Foreskin melanocyte (primary cell): ENCODE measurements at places on chromosomes 16 and 17.

- no peak for DNase-seq
Observed at GRCh38 chr16:23072084-23072599, 77.1 kb downstream of the USP31 start.

GRCh38 chr17:57257195-57257894 is 1.0 kb downstream of the MSI2 start:
- no peak for DNase-seq

DNA sequence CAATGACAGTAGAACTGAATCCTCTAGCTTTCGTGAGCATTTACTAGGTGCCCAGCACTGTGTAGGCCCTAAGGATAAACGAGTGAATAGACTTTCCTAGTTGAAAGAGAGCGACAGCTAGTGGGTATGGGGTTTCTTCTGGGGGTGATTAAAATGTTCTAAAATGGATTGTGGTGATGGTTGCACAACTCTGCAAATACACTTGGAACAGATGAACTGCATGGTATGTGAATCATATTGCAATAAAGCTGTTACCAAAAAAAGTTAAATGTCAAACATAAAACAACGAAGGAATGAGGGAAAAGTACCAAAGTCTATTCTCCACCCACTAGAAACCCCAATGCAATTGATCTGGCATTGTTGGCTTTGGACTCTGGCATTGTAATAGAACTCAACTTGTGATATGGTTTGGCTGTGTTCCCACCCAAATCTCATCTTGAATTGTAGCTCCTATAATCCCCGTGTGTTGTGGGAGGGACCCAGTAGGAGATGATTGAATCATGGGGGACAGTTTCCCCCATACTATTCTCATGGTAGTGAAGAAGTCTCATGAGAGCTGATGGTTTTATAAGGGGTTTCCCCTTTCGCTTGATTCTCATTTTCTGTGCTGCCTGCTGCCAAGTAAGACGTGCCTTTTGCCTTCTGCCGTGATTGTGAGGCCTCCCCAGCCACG is 70.5 kb downstream of the MARF1 start:
- DNase-seq = no peak

- no peak for DNase-seq
Observed at GRCh38 chr16:49619811-49620157, 236.1 kb downstream of the ZNF423 start.

DNA sequence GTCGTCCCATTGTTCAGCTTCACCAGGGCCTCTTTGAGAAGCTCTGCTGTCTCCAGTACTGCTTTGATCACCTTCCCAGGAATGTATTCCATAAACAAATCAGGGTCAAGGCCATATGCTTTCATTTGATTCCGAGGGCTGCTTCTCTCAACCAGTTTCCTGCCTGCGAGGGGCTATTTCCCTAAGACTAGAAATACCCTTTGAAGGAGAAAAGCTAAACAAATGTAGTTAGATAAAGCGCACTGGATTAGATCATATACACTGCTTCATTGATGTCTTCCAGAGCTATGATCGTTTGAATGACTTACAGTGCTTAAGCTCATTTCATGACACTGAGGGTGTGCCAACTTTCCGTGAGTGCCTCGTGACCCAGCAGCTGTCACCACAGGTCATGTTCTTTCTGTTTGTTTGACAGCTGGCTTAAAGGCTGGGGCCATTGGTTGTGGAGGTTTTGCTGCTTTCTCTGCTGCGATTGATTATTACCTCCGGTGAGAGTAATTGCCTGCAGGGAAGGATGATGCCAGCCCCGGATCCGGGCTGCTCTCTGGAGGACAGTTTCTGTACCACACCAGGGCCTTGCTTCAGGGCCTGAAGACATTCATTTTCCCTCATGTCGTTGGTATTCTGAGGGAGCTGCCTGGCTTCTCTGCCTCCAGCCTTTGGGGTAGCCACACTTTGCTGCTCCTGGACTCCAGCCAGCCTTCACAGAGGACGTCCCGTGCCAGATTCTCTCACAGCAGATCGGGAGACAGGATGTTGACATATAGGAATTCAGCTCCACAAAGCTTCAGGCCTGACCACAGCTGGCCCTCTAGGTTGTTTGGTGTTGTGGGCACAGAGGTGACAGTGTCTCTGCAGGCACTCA is 3.9 kb downstream of the TIMM22 start:
- peak; percentile 81 for DNase-seq

GRCh38 chr16:69932691-69933392 is 18.3 kb upstream of the CLEC18A start:
- DNase-seq = no peak

DNA sequence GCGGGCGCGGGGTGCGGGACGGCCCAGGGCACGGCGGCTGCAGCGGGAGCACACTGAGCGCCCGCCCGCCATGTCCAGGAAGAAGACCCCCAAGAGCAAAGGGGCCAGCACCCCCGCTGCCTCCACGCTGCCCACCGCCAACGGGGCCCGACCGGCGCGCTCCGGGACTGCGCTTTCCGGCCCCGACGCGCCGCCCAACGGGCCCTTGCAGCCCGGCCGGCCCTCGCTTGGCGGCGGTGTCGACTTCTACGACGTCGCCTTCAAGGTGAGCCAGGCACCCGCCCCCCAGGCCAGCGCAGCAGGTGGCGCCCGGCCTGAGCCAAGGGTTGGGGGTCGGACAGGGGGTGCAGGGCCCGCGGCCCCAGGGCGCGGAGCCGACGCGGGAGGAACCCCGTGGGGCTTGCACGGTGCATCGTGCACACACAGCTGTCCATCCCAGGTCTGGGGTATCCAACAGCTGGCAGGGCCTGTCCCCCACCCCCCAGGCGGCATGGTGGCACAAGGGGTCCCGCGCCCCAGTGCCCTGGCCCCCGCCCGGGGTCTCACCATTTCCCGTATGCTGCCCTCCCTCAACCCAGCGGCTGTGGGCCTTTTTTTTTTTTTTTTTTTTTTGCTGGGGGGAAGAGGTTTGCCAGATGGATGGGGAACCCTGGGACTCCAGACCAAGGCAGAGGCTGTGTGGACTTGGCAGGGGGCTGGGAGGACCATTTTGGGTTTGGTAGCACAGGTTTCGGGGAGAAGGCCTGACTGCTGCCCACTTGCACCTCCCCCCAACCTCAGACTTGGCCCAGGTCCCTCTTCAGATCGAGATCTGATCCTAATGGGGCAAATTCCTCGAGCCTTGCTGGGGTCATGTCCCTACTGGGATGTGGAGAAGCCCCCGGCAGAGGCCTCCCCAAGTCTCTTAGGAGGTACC is 547 bp downstream of the RAB26 start:
- no peak for DNase-seq

DNA sequence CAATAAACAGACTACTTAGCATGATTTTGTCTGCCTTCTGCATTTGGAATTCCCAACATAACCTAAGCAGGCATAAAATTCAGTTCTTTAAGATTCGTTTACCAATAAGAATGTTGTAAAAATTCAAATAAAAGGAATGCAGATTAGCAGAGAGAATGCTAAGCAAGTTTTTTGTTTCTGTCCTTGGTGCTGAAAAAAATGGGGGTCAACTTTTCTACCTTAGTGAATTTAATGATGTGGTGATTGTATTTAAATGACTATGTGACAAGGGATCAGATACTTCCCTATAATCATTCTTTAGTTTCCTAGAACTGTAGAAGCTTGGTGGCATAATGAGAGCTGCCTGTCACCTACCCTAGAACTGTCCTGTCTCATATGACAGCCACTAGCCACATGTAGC is 159.5 kb downstream of the RBFOX1 start:
- DNase-seq = no peak

GRCh38 chr17:27741971-27742575 is 58.3 kb downstream of the NOS2 start:
- DNase-seq = no peak

DNA sequence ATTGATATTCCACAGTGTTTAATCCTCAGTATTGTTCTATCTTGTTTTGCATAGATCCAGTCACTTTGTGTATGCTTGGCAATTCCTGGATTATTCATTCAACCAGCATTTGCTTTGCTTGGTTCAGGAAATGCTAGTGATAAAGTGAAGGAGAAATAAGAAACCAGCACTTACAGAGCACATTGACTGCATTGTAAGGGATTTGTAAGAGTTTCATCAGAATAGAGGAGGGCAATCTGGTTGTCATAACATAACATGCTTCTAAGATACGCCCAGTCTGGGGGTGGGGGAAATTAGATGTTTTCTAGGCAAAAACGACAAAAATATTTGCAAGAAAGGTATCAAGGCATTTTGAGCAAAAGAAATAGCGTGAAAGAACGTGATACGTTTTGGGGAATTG is 40.4 kb downstream of the TNRC6A start:
- no peak for DNase-seq

GRCh38 chr16:4534151-4534790 is 4.3 kb downstream of the CDIP1 start:
- DNase-seq = no peak

DNA sequence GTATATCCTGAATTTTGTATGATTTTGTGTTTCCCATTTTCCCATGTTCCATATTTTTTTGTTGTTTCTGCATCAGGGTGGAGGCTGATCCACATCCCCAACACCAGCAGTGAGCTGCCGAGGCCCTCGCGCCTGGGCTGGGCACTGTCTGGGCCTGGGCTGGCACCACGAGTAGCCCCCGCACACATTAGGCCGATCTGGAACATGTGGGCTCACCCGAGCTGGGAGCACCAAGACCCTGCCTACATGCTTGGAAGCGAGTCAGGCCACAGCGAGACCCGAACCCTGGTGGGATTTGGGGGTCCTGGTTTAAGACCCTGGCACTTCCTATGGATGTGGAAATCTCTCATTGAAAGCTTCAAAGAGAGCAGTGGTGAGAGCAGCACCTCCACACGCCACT is 8.5 kb downstream of the KCTD5 start:
- no peak for DNase-seq

GRCh38 chr17:31311526-31311925 is 2.3 kb downstream of the EVI2B start:
- DNase-seq = no peak

- no peak for DNase-seq
Observed at GRCh38 chr16:14187517-14188338, 116.6 kb downstream of the MRTFB start.

DNA sequence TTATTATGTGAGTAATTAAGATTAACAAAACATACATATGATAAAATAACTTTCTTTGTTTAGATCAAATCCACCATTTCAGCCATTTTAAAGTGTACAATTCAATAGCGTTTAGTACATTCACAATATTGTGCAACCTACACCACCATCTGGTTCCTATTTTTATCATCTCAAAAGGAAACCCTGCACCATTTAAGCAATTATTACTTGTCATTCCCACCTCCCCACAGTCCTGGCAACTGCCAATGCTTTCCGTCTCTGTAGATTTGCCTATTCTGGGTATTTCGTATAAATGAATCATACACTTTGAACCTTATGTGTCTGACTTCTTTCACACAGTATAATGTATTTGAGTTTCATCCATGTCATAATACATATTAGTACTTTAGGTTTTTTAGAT is 162.5 kb upstream of the CNTNAP4 start:
- DNase-seq = no peak

GRCh38 chr16:83338941-83339340 is 468.8 kb upstream of the HSBP1 start:
- no peak for DNase-seq

- no peak for DNase-seq
Observed at GRCh38 chr16:88289561-88289960, 93.2 kb upstream of the ZNF469 start.

DNA sequence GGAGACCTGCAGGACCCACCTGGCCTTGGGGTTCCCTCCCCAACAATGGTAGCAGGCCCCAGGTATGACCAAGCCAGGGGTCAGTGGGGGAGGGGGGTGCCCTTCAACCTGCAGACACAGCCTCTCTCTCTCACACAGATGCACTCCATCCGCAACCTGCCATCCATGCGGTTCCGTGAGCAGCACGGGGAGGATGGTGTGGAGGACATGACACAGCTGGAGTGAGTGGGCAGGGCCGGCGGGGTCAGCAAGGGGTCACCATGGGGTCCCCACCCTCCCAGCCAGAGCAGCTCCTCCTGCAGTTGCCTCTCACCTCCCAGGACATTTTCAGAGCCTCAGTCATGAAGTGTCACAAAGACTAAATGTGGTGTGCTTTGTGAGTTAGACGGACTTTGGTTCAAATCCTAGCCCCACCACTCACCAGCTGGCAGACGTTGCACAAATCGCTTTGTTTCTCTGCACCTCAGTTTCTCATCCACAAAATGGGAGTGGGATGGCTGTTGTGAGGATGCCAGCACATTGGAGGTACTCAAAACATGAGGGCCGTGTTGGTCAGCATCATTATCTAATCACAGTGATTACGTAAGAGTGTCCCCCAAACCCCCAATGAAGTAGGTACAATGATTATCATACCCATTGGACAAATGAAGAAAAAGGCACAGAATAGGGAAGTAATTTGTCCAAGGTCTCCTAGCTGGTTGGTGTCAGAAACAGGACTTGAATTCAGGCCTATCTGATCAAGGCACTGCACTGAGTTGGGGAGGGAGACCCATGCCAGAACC is 16.0 kb downstream of the MYO15A start:
- DNase-seq = no peak

DNA sequence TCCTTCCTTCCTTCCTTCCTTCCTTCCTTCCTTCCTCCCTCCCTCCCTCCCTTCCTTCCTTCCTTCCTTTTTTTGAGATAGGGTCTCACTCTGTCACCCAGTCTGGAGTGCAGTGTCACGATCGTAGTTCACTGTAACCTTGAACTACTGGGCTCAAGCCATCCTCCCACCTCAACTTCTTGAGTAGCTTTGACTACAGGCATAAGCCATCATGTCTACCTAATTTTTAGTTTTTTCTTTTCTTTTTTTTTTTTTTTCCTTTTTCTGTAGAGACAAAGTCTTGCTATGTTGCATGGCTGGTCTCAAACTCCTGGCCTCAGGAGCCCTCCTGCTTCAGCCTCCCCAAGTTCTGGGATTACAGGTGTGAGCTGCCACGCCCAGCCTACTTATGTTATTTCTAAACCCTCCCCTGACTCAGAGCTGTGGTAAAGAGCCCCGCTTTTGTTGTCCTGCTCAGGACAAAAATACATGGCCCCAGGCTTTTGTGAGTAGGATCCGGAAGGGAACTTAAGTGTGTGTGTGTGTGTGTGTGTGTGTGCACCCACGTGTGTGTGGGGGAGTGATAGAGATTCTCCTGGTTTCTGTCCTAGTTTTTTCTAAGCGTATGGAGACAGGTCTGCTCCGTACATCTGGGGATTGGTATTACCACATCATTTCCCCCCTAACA is 67.1 kb downstream of the PRKCB start:
- peak; percentile 17 for DNase-seq

GRCh38 chr16:57555831-57556230 is 13.4 kb downstream of the ADGRG5 start:
- no peak for DNase-seq

DNA sequence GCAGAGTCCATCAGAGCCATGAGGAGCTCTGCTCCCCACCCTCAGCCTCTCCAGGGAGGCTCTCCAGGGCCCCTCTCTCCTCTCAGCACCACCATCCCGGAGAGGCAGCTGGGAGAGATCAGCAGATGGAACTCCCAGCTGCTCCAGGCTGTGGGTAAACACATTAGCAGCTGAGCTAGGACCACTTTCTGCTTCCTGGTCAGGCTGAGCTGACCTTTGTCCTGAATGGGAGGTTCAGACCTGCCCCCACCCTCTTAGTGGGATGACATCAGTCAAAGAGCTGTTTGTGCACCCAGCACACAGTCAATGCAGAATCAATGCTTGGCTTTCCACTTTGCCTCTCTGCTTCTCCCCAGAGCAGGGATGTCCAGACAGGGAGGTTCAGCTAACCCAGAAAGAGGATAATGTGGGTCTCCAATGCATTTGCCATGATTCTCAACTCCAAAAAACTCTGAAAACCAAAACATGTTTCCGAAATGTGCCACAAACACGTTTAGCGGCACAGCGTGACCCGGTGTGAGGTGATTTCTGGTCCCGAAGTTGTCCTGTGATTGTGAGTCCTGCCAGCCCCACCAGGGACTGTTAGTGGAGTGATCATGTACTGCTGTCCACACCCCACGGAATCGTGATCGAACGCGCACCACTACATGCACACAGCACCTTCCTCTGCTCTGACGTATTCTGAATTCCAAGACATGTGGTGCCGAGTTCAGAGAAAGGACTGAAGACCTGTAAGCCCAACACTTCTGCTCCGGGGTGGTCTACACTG is 6.7 kb downstream of the GPR142 start:
- DNase-seq = no peak
